ENCODE measurements at places on chromosomes 12 and 14.

DNA sequence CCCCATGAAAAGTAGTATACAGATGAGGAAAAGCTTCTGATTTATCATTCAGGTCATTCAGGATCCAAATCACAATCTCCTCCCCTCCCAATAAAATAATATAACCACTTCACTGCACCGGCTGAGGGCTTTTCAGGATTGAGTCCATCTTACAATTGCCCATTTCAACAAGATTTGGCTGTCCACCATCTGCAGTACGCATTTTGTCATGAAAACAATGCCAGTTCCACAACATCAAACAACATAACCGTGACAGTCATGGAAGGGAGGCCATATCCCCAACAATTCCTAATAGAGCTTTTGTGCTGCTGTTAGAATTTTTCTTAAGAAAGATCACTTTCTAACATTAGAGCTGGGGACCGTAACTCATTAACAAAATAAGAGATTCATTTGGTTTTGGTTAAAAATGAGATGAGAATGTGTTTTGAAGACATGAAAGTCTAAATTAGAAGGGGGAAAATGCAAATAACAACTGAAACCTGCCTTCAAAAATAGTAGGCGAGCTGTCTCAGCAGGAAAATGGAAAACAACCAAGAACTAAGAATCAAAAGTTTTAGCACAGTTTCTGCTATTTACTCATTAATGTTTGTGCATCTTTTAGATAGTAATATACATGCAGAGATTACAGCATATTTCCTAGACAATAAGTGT, 38.3 kb upstream of the TMTC2 start:
- DNase-seq: no peak

GRCh38 chr12:47886510-47887240, 18.1 kb downstream of the VDR start:
- DNase-seq: no peak

DNA sequence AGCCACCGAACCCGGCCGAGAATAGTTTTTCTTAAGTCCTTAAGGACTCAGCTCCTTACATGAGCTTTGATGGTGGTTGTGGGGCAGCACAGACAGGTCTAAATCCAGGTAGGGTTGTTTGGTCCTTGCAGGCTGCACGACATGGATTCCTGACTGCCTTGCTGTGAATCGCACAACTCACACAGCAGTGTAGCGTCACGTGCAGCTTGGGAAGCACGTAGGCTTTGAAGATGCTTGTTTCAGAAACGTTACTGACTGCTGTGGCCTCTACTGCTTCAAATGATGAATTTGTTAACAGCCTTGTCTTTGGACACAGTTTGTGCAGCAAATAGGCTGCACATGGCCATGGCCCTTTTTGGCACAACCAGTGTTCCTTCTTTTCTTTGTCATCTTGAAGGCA, 29.9 kb downstream of the ZBTB42 start:
- DNase-seq: no peak

DNA sequence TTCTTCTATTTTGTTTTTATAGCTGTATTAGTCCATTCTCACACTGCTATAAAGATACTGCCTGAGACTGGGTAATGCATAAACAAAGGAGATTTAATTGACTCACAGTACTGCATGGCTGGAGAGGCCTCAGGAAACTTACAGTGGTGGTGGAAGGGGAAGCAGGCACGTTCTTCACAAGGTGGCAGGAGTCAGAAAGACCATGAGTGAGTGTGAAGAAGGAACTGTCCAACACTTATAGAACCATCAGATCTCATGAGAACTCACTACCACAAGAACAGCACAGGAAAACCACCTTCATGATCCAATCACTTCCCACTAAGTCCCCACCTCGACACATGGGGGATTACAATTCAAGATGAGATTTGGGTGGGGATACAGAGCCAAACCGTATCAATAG, 42.3 kb downstream of the ARMH4 start:
- no peak for DNase-seq

DNA sequence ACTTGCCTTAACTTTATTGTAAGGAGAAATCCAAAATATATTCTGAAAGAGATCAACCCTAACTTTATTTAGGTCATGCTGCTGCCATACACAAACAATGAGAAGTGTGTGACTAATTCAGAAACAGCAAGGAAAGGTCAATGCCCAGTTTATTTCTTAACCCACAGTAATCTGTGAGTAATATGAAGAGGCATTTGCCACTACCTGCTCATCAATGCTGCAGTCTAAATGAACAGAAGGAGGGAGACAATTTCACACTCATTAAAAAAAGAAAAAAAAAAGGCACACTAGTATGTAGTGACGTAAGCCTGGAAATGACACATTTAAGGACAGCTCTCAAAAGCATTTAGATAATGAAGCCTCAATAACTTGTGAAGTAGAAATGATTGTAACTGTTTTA, 90.5 kb upstream of the FOXN3 start:
- DNase-seq: peak; percentile 68

DNA sequence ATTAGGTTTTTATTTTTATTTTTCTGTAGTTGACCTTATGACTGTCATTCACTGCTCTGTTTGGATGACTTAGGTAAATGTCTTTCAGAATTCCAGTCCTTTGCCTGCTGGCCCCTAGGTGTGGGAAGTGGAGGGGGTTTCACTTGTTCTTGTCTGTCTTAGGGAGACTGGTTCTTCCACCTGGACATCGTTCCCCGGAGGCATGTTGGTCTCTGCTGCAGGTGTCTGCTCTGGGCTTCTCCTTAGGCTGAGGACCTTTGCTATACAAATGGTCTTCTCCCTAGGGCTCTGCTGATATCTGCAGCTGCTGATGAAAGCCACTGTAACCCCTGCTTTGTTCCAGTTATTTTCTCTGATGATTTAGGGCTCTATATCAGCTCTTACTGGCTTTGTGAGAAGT, 97.1 kb downstream of the OTOGL start:
- no peak for DNase-seq

DNA sequence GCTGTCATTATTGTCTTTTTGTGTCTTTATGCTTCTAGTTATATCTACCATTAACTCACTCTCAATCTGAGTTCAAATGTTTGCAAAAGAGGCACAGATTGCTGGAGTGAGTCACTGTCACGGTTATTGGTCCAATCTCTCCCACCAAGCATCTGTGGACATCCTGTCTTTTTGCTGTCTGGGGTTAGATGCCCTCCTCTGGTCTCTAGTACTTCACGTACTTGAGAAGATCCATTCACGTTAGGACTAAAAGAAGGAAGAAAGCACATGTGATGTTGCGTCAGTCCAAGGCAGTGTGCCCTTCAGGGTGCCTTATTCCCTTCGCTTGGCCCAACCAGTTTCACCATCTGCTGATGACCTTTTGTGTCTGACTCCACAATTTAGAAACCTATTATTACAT, 72.3 kb upstream of the STXBP6 start:
- DNase-seq: no peak

DNA sequence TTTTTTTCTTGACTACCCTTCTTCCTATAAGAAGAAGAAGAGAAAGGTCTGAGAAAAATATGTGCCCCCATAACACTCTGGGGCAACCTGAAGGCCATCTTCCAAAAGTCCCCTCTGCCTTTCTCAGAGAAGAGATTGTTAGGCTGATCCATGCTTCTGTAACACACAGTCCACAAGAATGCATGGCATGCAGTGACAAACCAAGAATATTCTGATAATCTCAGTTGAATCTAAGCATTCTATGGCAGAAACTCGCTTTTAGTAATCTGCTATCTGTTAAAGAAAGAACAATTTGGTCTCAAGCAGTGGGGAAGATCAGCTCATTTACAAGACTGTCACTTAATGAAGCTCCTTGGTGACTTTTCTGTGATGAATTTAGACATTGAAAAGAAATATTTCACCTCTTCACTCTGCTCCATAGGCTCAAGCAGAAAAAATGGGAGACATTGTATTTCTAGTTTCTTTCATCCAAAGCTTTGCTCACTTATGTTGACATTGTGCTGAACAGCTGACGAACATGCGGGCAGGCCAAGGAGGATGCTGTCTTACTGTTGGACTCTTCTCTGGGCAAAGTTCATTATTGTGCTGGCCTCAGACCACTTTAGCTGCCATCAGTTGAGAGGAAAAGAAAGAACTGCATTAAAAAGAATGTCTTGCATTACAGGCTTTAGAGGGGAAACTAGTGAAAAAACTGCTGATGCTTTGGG, 957.1 kb downstream of the DIO2 start:
- DNase-seq: no peak

DNA sequence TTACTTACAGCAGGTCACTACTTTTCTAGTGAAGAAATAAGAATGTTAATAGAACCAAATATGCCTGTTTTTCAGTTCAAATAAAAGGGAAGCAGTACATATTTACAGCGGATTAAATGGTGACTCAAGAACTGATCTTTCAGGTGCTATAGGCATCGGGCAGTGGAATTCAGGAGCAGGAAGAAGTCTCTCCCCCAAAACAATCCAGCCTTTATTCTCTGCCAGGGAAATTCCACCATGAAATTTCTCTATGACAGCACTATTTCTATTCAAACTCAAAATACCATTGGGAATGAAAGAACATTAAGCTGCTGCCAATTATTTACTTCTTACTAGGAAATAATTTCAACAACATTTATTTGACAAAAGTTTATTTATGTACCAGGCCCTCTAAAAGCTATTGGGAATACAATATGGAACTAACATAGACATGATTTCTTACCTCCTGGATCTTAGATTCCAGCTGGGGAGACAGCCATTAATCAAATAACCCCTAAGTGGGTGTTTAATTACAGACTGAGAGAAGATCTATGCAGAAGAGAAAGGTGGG, 60.3 kb upstream of the KRR1 start:
- DNase-seq: no peak
